GM19239 (cell line): ENCODE measurements at places on chromosomes 11 and 22.

DNA sequence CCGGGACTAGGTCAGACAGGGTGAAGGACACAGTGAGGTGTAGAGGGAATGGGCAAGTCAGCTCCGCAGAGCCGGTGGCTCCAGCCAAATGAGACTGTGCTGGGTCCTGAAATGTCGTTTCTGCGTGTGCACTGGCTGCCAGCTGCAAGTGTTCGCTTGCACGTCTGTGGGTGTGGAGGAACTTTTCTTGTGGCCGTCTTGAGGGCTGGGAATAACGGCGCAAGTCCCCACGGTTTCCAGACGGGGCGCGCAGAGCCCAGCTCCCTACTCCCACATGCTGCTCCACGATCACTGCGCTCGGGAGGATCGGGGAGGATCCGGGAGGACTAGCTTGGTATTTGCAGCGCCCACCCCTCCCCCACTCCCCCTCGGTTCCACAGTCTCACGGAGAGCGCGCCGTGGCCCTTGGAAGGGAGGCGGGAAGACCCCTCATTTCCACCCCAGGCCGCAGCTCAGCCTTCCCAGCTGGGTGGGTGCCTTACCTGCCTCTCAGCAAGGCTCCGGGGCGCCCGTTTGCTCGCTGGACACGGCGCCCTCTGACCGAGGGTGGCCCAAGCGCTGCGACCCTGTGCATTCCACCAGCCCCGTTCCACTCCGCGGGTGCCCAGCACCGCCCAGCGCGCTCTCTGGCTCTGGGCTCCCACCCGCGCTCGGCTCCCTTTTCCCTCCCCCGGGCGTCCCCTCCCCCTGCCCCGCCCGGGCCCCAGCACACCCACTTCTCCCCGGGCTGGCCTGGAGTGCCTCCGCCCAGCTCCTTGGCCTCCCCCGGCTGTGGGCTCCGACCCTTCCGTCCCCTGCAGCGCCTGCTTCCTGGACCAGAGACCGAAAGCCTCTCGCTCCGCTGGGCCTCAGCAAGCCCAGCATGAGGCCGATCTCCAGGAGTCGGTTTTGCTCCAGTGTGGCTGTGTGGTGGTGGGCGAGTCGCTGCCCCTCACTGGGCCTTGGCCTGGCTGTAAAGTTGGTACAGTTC, at the start of gene KCNE3:
Gene KCNE3, minus strand, starts transcription at position 634 of the 970 bp plus-strand sequence. CDS start 9,986 bp downstream, outside the sequence.
- no peak for DNase-seq

DNA sequence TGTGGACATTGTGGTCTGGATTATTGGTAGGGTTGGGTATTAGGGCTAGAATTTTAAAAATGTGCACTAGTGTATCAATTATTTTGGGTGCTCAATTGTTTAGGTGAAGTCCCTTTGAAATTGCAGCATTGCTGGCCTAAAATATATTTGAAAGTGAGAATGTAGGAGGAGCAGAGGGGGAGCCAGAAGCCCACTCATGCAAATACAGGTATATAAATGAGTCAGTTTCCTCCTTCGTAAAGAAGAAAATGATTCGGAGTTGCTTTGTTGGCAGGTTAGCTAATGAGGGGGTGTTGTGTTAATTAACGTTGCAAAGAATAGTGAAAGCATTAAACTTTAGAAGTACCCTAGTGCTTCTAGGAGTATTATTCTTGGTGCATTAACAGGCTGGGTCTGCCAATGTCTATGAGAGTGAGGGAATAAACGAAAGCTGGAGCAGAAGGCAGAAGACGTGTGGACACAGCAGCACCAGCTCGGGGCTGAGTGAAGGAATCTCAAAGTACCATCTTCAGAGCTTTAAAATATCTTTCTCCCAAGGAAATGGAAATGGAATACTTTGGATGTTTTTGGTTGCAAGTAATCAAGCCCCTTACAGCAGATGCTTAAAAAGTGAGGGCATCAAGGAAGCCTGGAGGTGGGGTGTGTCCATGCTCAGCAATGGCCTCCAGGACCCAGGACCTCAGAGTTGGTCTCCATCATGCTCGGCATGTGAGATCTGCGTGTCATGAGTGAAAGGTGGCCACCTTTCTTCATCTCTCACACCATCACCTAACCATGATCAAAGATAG, 522.9 kb downstream of the NTM start:
- DNase-seq = no peak

DNA sequence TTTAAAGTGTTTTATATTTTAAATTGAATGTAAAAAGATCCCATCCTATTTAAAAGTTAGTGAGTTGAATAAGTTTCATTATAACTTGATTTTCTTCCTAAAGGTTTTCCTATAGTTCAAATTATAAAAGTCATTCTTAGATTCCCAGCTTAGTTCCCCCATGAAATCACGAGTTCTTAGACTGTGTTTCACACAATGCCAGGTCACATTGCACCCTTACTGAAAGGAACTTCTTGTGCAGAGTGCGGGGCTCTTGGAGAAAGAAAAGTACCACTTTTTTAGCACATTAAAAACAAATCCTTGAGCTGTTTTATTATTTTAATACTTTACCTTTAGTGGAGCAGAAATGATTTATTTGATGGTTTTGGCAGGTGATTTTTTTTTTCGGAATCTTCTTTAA, 15.6 kb downstream of the GRAP2 start:
- DNase-seq = no peak

GRCh38 chr11:111106641-111107040, 138.9 kb upstream of the POU2AF2 start:
- DNase-seq = no peak

DNA sequence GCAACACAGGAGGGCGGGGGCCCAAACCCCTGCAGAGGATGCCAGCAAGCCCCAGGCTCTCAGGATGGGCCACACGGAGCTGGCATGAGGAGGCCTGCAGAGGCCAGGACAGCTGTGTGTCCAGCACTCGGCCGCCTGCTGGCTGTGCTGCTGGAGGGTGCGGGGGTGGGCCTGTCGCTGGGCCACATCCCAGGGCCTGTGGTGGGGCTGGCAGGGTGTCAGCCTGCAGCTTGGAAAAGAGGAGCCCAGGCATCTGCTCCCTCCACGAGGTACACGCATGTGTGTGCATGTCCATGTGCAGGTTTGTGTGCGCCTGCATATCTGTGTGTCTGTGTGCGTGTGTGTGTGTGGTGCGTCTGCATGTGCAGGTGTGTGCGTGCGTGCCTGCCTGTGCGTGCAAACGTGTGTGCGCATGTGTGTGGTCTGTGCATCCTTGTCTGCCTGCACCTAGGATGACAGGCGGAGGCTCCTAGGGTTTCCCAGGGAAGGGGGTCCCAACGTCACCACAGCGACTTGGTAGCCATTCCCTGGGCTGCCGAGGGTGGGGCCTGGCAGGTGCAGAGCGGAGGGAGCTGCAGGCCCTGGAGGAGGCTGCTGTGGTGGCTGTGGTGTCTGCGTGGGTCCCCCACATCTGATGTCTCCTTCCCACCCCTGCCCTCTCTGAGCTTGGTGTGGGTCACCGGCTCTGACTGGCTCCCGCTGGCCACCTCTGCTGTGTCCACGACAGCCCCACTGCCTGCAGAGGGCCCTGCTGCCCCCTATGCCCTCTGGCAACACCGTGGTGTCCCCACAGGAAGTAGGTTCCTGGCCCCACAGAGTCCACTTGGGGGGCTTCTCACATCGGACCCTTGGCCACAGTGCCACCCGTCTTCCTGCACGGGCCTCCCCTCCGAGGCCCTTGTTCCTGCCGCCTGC, 17.1 kb downstream of the BRSK2 start:
- no peak for DNase-seq

GRCh38 chr11:2846056-2846455, 39.5 kb downstream of the CDKN1C start:
- DNase-seq = no peak

GRCh38 chr11:129723146-129723760, 92.4 kb upstream of the TMEM45B start:
- DNase-seq = no peak

- DNase-seq = no peak
These were observed 33.2 kb upstream of the PAX6 start for GRCh38 chr11:31844351-31844750.

DNA sequence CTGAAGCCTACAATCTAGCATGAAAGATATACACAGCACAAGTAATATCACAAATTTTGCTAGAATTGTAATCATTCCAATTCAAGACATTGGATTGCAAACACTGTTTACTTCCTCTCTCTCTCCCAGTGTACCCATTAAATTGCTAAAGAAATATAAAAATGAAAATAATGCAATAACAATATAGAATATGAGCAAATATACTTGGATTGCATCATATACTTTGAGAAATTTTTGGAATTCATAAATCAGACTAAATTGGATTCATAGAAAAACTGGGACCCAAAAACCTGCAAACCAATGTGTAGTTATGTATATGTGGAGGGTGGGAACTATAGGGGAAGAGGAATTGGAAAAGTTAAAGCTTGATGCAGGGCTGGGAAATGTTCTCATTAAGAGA, 25.0 kb upstream of the OR56A1 start:
- no peak for DNase-seq

DNA sequence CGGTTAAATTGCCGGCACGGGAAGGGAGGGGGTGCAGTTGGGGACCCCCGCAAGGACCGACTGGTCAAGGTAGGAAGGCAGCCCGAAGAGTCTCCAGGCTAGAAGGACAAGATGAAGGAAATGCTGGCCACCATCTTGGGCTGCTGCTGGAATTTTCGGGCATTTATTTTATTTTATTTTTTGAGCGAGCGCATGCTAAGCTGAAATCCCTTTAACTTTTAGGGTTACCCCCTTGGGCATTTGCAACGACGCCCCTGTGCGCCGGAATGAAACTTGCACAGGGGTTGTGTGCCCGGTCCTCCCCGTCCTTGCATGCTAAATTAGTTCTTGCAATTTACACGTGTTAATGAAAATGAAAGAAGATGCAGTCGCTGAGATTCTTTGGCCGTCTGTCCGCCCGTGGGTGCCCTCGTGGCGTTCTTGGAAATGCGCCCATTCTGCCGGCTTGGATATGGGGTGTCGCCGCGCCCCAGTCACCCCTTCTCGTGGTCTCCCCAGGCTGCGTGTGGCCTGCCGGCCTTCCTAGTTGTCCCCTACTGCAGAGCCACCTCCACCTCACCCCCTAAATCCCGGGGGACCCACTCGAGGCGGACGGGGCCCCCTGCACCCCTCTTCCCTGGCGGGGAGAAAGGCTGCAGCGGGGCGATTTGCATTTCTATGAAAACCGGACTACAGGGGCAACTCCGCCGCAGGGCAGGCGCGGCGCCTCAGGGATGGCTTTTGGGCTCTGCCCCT, 529 bp upstream of the CCND1 start:
- DNase-seq = no peak

- DNase-seq = no peak
These were observed 14.3 kb downstream of the TOLLIP start for GRCh38 chr11:1295086-1295485.

DNA sequence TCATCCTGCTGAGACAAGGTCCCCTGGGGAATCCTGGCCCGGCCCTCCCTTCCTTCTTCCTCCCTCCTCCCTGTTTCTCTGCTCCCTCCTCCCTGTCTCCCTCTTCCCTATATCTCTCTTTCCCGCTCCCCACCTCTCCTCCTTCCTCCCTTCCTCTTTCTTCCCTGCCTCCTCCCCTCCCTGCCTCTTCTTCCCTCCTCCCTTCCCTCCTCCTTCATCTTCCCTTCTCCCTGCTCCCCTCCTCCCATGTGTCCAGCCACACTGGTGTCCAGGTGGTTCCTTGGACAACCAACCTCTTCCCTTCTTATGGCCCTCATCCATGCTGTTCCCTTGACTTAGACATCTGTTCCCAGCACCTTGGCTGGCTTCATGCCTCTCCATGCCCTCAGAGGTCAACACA, 258.1 kb downstream of the MN1 start:
- DNase-seq = no peak

GRCh38 chr11:6395470-6396060, 5.3 kb downstream of the SMPD1 start:
- DNase-seq = no peak

- no peak for DNase-seq
These were observed 3.4 kb downstream of the FADS3 start for GRCh38 chr11:61887839-61888494.

DNA sequence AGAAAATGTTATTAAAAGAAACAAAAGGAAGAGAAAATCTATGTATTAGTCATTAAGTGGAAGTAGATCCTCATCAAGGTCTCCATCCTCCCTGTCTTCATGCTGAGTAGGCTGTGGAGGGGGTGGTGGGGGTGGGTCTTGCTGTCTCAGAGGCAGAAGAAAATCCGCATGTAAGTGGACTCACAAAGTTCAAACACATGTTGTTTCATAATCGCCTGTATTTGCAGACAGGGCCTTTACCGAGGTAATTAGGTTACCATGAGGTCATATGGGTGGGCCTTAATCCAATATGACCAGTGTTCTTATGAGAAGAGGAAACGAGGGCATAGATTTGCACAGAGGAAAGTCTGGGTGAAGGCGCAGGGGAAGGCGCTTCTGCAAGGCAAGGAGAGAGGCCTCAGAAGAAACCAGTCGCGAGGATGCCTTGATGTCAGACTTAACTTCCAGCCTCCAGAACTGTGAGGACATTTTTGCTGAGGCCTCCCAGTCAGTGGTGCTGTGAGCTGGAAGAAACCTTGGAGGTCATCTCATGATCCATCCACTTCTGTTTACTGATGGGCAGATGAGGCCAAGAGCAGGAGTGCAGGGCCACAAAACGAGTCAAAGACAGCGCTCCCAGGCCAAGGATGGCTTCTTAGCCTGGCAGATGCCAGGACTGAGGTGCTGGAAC, 49.3 kb upstream of the THY1 start:
- no peak for DNase-seq

- DNase-seq = no peak
These were observed 4.1 kb upstream of the MRPL48 start for GRCh38 chr11:73783483-73784020.

DNA sequence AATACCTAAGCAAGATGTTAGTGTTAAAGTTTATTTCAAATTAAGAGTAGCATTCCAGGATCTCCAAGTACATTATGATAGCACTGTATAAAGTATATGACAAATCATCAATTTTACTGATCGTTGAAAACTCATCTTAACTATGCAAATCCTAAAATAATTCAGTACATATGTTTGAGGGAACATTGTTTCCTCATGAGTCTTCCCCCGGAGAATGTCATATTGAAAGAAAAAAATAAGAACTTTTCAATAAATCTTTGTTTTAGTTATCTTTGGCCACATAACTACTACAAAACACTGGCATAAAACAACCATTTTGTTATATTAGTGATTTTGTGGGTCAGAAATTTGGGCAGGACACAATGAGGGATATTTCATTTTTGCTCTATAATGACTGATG, 135.4 kb downstream of the METTL15 start:
- no peak for DNase-seq
